Mammary microvascular endothelial cell (primary cell): ENCODE measurements at places on chromosomes 1 and 21. TPM values are rescaled to one million over a fixed set of nuclear protein-coding genes. Genes with fewer than 3 reads are reported as not detected.

ADAM30 gene
- total RNA-seq: not detected in 2 replicates

CIART gene
- 0.60 and 1.1 TPM in 2 replicates for total RNA-seq

LDLRAD1 gene
- not detected in 2 replicates for total RNA-seq

LYPD8 gene
- total RNA-seq: not detected in 2 replicates

MAP7D1 gene
- 192 and 213 TPM in 2 replicates for total RNA-seq

PPP2R5A gene
- total RNA-seq: 29.6 and 37.6 TPM in 2 replicates

LCE6A gene
- total RNA-seq: not detected in 2 replicates

RNASEL gene
- 1.1 and 1.8 TPM in 2 replicates for total RNA-seq

COL9A2 gene
- total RNA-seq: 0.10 TPM in 1 of 2 replicates, not detected in the other

S100A14 gene
- total RNA-seq: not detected in 2 replicates

CFAP74 gene
- not detected in 2 replicates for total RNA-seq

IGSF9 gene
- total RNA-seq: not detected in 2 replicates

DFFB gene
- total RNA-seq: 7.0 and 8.5 TPM in 2 replicates
